Activated CD4-positive, alpha-beta T cell treated with anti-CD3 and anti-CD28 coated beads, Interleukin-2, amount 50 U/mL, for 1 hour (primary cell): ENCODE measurements at places on chromosomes 3 and 15.

GRCh38 chr3:30847592-30847991, 46.9 kb downstream of the GADL1 start:
- DNase-seq = no peak

DNA sequence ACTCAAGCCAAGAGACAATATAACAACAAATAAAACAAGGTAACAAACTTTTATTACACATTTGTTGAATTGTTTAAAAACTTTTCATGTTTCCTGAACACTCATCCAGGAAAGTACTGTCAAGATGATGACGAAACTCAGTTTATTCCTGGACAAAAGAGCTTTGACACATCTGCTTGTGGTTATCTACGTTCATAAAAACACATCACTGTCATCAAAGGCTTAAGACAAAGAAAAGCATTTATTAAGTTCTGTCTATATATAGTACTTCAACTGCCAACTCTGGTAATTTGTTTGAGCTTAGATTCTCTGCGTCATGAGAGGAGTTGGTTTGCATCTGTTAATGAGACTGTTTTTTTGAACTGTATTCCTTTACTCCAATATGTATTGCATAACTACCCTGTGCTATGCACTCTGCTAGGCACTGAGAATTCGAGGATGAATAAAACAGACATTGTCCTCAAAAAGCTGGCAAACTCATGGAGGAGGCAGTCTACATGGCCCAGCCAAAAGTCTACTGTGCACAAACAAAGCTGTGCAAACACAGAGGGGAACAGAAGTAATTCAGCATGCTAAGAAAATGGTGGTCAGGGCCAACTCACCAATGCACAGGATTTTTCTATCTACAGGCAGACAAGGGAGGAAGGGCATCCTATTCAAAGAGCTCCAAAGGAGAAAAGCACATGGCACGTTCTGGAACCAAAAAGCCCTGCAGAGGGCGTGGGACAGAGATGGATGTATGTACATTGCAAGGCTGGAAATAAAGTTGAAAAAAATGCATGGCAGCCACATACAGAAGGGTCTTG, 21.5 kb downstream of the PLD1 start:
- no peak for DNase-seq

- no peak for DNase-seq
These were observed at the start of gene SH2D7 for GRCh38 chr15:78092261-78093041. TSS of gene SH2D7 (plus strand) at chr15:78092561. CDS start at chr15:78092585, 24 bp downstream.

DNA sequence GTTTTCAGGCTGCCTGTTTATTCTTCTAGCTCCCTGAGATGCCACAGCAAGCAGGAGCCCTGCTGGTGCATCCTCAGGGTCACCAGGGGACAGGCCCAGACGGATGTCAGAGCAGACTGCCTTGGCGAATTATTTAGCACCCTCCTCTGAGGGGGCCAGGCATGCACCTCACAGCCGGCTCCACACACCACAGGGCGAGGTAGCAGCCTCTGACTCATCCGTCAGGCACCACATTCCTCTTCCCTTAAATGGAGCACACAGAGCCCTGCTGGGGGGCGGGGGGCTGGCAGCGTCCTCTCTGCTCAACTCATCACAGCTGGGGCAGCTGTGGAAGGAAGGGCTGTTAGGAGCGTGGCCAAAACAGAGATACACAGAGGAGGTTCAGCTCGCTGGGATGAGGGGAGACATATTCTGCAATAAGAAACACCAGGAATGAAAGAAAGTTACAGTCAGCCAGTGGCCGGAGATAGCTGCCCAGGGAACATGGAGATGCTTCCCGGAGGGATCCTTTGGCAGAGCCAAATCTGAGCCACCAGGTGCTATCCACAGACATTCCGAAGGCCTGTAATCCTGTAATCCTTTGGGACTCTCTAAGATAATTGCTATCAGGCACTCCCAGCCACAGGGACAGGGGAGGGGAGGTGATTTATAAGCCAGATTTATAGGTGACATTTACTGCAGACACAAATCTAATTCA, 13.9 kb upstream of the PRICKLE2 start:
- no peak for DNase-seq

- no peak for DNase-seq
These were observed 124.8 kb upstream of the NECTIN3 start for GRCh38 chr3:110946810-110947209.

GRCh38 chr3:21913791-21914190, 162.8 kb upstream of the ZNF385D start:
- no peak for DNase-seq

DNA sequence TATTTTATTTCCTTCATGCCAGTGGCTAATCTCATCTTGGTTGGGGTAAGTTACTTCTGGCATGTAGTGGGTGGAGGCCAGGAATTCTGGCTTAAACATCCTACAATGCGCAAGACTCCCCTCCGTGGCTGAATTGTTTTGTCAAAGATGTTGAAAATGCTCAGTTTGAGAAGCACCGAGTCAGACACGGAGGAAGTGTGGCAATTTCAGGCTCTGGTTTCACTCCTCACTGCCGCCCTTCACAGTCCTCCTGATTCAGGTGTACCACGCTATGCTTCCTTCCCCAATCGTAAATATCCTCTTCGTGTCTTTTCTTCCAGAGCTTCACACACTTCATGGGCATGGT, 150.7 kb downstream of the OPA1 start:
- no peak for DNase-seq

GRCh38 chr15:65305776-65306175, 1.3 kb downstream of the RNU5B-1 start:
- DNase-seq = no peak

DNA sequence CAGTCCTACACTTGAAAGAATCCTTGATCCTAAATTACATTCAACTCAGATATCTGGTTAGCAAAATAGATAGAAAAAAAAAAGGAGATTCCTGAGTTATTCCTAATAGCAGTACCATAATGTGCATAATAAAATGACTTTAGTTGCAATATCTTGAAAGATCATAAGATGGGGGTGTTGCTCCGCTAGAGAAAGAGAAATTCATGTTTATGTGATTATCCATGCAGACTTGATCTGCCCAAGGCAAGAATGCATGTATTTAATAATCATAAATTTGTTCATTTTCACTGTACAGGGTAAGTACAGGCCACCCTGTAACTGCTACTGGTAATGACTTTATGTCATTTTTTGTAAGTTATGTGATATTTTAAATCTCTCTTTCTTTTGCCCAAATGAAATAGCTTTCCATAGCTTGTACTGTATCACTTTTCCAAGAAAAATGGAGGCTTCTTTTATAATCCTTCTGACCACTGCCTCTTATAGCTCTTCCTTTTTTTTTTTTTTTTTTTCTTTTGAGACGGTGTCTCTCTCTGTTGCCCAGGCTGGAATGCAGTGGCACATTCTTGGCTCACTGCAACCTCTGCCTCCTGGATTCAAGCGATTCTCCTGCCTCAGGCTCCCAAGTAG, 84.6 kb downstream of the HCN4 start:
- DNase-seq = no peak

- no peak for DNase-seq
These were observed 53.7 kb downstream of the DNAJB8 start for GRCh38 chr3:128413003-128413370.

GRCh38 chr15:25407950-25408349, 30.9 kb downstream of the UBE3A start:
- DNase-seq = no peak
